Osteocyte (in vitro differentiated cells): ENCODE measurements at places on chromosomes 12 and 14. TPM values are rescaled to one million over a fixed set of nuclear protein-coding genes. Genes with fewer than 3 reads are reported as not detected.

Gene GALNT8
- total RNA-seq: 0.16 and 0.21 TPM in 2 replicates

Gene SLC25A47
- not detected in 2 replicates for total RNA-seq

DNA sequence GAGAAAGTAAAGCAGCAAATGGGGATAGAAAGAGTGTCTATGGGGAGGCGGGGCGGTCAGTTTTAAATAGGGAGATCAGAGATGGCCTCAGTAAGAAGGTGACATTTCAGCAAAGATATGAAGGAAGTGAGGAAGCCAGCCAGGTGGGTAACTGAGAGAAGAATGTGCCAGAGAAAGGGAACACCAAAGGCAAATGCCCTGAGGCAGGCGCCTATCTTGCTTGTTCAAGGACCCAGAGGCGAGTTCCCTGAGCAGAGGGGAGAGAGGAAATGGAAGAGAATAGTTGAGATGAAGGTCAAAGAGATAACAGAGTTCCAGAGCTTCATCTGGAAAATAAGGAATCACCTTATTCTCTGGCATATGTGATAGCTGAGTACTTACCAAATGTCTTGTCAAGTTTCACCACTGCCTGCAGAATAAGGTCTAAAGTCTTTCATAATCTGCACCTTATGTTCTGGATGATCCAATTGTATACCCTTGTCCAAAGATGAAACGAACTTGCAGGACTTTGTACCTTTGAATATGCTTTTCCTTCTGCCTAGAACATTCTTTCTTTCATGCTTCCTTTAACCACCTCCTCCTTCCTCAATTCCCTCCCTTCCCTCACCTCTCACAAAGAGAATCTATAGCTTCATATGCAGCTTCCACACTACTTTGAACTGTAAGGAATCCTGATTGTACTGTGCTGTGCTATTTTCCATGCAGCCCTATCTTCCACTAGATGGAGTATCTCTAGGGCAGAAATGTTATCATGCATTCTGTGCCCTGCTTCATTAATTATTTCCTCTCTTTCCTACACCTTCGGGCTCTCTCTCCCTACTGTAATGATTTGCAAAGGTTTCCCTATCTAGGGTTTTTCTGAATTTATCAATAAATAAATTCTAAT lies 38.5 kb downstream of the GNPTAB start:
- DNase-seq: no peak
- peaks cover 17% of the 10 kb centered on the region for H3K36me3 ChIP-seq

GRCh38 chr14:63672417-63673180 lies 30.9 kb upstream of the WDR89 start:
- no peak overlapping the region for H3K4me3 ChIP-seq
- peaks cover 6% of the 10 kb centered on the region for H3K36me3 ChIP-seq
- H3K27me3 ChIP-seq: no peaks in the 10 kb centered on the region
- DNase-seq: no peak

DNA sequence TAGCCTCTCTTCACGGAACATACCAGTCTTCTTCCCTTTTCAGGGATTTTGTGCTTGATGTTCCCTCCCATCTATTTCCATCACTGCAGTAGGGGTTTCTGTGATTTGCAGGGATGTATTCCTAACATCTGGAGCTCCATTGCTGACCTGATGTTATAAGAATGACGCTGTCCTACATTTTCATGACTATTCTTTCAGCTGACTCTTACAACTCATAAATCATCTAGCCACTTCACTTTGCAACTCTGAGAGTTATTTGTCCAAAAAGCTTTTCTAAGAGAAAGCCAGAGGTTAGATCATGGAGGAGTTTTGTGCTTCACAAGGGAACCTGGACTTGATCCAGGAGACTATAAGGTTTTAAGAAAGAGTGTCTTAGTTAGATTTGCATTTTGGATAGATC lies 116.6 kb upstream of the FAR2 start:
- H3K27ac ChIP-seq: no peak overlapping the region
- H3K27me3 ChIP-seq: peaks cover 2% of the 10 kb centered on the region
- no peak for DNase-seq
- no peak overlapping the region for H3K4me3 ChIP-seq
- H3K4me1 ChIP-seq: no peaks in the 10 kb centered on the region

GRCh38 chr14:88823968-88824313 lies 510 bp upstream of the TTC8 start:
- H3K27me3 ChIP-seq: peaks cover 20% of the 10 kb centered on the region
- no peak for DNase-seq
- H3K27ac ChIP-seq: peak overlapping the region; percentile 99
- H3K36me3 ChIP-seq: no peaks in the 10 kb centered on the region
- peak overlapping the region; percentile 85 for H3K4me3 ChIP-seq
- peaks cover 27% of the 10 kb centered on the region for H3K4me1 ChIP-seq

GRCh38 chr14:104967386-104968152 lies 10.6 kb downstream of the AHNAK2 start:
- H3K4me1 ChIP-seq: peaks cover 61% of the 10 kb centered on the region
- H3K27ac ChIP-seq: peak overlapping the region; percentile 93
- peak overlapping the region; percentile 75 for H3K4me3 ChIP-seq
- H3K27me3 ChIP-seq: no peaks in the 10 kb centered on the region
- DNase-seq: no peak

- DNase-seq: peak; percentile 92
- peaks cover 26% of the 10 kb centered on the region for H3K4me1 ChIP-seq
- peak within 1 kb of the TSS; percentile 96 for H3K27ac ChIP-seq
- peaks cover 20% of the 10 kb centered on the region for H3K36me3 ChIP-seq
- no peaks in the 10 kb centered on the region for H3K27me3 ChIP-seq
Measured at GRCh38 chr14:75050852-75051555, at the start of gene MLH3. Gene MLH3, minus strand, starts transcription at chr14:75051467. Its CDS starts 1,812 bp downstream, at chr14:75049655.

- H3K36me3 ChIP-seq: no peaks in the 10 kb centered on the region
- peaks cover 40% of the 10 kb centered on the region for H3K4me1 ChIP-seq
- DNase-seq: no peak
- H3K4me3 ChIP-seq: peak overlapping the region; percentile 55
Measured at GRCh38 chr14:104800015-104800770, 708 bp upstream of the ZBTB42 start.

DNA sequence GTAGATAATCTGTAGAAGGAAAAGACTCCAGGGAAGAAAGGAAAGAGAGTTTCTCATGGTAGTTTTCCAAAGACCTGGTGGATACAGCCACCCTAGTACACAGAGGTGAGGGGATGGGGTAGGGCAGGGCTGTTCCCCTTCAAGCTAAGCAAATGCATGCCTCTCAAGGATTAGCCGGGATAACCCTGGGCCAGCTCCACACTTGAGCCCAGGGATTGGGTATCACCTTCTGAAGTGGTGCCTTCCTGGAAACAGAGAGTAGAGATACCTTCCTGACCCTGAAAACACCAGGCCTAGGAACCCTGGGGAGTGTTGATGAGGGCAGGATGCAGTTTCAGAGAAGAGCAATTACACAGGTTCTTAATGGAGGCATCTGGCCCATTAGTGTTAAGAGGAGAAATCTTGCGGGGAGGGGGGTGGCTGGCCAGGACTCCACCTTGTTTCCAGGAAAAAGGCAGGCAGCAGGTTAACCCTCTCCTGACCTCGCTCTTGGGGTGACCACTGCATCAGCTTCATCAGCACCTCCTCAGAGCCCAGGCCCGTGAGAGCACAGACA lies 106.9 kb upstream of the TMEM233 start:
- DNase-seq: no peak
- no peak overlapping the region for H3K27ac ChIP-seq
- no peaks in the 10 kb centered on the region for H3K4me1 ChIP-seq
- no peaks in the 10 kb centered on the region for H3K36me3 ChIP-seq

DNA sequence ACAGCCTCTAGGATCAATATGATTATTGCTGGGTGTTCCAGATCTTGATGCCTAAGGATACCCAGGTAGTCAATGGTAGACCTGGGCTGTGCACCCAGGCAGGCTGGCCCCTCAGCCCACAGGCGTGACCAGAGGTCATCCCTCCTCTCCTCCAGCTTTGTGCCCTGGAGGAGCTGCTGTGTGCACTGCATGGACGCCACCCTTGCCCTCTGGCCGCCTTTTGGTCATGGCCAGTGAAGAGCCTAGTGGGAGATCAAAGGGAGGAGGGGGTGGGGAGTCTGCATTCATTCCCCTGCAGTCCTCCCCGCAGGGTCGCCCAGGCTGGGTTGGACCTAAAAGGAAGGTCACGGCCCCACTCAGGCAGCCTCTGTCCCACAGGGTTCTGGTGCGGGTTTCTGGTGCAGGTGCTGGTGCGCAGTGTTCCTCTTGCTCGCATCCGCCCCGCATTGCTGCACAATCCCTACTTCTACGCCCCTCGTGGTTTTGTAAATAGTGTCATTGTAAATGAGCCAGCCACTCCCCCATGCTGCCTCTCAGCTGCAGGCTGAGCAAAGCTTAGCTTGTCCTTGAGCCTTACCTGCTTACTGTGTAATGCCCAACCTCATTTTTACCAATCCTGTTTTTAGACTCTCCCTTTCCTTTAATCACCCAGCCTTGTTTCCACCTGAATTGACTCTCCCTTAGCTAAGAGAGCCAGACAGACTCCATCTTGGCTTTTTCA lies 55.3 kb downstream of the PSMA6 start:
- DNase-seq: no peak
- H3K4me3 ChIP-seq: no peak overlapping the region
- H3K27me3 ChIP-seq: peaks cover 3% of the 10 kb centered on the region
- H3K36me3 ChIP-seq: no peaks in the 10 kb centered on the region
- H3K4me1 ChIP-seq: peaks cover 21% of the 10 kb centered on the region
- H3K27ac ChIP-seq: no peak overlapping the region

DNA sequence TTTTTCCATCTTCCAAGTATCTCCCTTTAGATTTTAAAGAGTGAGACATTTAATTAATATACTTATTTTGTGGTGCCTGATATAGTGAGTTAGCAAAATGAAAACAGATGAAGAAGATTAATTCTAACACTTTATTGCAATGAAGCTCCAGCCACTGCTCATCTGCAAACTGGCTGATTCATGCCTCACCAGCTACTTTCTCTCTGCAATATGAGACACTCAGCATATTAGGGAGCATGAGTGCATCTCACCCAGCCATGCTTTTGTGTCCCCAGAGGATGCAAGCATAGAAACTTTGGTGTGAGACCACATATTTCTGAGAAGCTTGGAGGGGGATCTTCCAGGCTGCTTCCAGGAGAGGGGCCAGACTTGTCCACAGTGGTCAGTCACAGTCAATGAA lies 148.6 kb downstream of the BMP4 start:
- no peaks in the 10 kb centered on the region for H3K36me3 ChIP-seq
- DNase-seq: no peak
- peaks cover 4% of the 10 kb centered on the region for H3K27me3 ChIP-seq
- no peak overlapping the region for H3K4me3 ChIP-seq
- peaks cover 13% of the 10 kb centered on the region for H3K4me1 ChIP-seq

GRCh38 chr12:27112871-27113270 lies 30.5 kb upstream of the C12orf71 start:
- peaks cover 1% of the 10 kb centered on the region for H3K36me3 ChIP-seq
- DNase-seq: no peak
- H3K27ac ChIP-seq: no peak overlapping the region
- H3K4me1 ChIP-seq: peaks cover 9% of the 10 kb centered on the region
- no peak overlapping the region for H3K4me3 ChIP-seq
- no peaks in the 10 kb centered on the region for H3K27me3 ChIP-seq

- H3K27me3 ChIP-seq: peaks cover 52% of the 10 kb centered on the region
- DNase-seq: no peak
- no peak overlapping the region for H3K27ac ChIP-seq
Measured at GRCh38 chr12:203462-204260, 10.3 kb downstream of the SLC6A12 start.

- no peak for DNase-seq
- H3K4me3 ChIP-seq: no peak overlapping the region
- H3K36me3 ChIP-seq: no peaks in the 10 kb centered on the region
- H3K4me1 ChIP-seq: peaks cover 14% of the 10 kb centered on the region
Measured at GRCh38 chr12:12705838-12706520, 10.0 kb upstream of the GPR19 start.

- peak; percentile 94 for DNase-seq
- H3K27ac ChIP-seq: peak overlapping the region; percentile 64
- H3K4me3 ChIP-seq: no peak overlapping the region
- H3K27me3 ChIP-seq: no peaks in the 10 kb centered on the region
Measured at GRCh38 chr14:103500148-103500990, 22.3 kb downstream of the CKB start.

GRCh38 chr14:106874350-106874749 lies 1348.0 kb downstream of the TMEM121 start:
- no peak overlapping the region for H3K4me3 ChIP-seq
- no peaks in the 10 kb centered on the region for H3K36me3 ChIP-seq
- no peaks in the 10 kb centered on the region for H3K27me3 ChIP-seq
- no peak for DNase-seq
- H3K27ac ChIP-seq: no peak overlapping the region
